Spinal cord (tissue), 10 donors: ENCODE measurements at places on chromosomes 1 and 21. TPM values are rescaled to one million over a fixed set of nuclear protein-coding genes. Genes with fewer than 3 reads are reported as not detected.
A peak's percentile ranks its signal among the peaks of the same experiment; 100 is the strongest.

DNA sequence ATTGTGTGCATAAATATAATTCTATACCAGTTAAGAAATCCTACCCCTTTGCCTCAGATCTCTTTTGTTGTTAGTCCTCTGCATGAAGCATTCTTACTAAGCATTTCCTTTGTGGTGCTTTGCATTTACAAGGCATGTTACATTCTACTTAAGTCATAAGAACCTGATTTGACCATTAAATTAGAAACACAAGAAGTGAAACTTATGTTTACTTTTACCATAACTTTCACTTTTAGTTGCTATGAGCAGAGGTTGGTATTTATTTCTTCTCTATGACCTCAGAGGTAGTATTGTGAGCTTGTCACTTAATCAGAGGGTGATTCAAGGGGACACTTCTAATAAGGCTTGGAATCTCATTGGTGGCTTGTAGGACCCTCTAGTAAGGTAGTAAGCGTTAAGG lies 9.0 kb downstream of the FAM20B start:
- no peak for DNase-seq

DNA sequence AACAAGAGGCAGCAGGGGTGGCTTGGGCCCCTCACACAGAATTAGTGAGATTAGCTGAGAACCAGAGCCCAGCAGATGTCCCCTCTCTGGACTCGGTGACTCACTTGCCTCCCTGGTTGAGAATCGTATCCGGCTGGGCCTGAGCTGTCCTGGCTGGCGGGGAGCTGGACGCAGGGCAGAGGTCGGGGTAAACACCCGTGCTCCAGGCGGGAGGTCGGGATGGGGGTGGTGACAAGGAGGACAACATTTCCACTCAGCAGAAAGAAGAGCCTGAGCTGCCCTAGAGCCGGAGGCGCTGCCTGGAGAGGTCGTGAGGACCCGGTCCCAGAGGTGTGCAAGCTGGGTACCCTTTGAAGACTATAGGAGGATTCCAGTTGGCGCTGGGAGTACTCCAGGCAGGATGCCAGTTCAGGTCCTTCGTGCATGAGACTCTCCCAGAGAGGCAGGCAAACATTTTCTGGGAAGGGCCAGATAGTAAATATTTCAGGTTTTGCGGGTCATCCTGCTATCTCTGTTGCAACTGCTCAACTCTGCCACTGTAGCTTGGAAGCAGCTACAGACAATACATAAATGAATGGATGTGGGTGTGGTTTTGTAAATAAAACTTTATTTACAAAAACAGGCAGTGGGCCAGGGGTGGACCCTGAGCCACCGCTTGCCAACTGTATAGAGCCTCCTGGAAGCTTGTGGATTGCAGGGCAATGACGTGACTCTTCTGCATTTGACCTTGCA lies 116.8 kb upstream of the WNT4 start:
- no peak for DNase-seq

- no peak for DNase-seq
Measured at GRCh38 chr1:208990456-208990855, 593.1 kb upstream of the CAMK1G start.

DNA sequence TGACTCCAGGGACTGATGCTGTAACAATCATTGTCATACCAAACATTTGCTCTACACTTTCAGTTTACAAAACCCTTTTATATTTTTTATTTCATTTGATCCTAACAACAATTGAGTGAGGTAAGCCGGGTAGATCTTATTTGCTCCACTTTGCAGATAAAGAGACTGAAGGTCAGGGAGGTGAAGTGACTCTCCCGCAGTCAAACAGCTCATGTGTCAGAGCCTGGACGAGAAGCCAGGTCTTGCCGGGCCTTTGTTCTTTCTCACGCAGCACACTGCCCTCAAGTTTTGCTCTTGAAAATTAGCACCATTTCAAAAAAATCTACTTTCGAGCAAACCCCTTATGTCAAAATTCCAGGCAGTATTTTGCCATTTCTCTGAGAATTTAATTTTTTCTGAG lies 65.2 kb downstream of the CD247 start:
- no peak for DNase-seq

DNA sequence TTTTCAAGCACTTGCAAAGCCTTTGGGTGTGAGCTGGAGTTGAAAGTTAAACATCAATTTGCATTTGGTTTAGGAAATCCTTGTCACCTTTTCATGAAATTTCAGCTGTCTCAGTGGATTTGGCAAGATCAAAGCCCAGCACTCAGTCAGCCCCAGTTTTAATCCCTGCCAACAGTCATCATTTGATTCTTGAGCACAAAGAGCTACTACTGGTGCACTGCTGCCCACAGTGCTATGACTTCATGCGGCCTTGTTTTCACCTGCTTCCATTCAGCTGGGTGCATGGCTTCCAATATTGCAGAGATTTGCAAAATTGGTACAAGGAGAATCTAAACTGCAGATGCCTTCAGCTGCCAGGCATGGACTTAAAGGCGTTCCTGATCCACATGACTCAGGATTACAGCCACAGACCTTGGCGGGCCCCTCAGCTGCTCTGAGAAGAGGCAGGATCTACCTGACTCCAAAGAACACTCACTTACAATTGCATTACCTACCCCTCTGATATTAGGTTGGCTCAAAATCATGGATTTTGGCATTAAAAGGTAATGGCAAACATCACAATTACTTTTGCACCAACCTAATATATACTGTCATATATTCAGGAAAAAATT lies 259.1 kb downstream of the DSCAM start:
- no peak for DNase-seq

DNA sequence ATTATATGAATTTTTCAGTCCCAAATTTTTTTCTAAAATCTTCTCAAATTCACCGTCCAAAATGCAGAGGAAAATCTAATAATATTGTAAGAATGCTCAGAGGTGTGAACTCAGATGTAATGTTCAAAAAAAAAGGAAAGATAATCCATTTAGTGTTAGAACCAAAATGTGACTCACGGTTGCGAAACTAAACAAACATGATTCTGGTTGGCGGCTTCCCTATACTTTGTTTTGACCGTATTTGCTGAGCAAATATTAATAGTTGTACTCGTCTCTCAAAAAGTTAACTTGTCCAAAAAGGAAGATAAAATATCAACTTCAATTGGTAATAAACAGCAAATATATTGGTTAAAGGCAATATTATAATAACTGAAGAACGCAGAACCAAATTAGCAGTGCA lies 34.4 kb downstream of the ZSWIM5 start:
- no peak for DNase-seq

DNA sequence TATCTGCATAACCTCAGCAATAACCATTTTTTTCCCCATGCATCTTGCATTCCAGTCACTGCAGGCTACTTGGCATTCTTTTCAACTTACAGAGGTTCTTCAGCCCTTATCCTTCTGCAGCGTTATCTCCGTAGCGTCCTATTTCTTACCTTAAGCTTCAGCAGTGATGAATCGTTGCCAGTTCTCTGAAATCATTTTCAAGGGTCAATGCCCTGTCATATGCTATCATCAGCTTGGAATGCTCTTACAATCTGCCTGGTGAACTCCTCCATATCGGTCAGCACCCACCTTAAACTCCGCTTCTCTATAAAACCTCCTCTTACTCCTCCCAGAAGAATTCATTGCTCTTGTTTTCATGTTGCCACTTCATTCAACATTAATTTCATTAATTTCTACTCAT lies 105.1 kb upstream of the DPH5 start:
- peak; percentile 27 for DNase-seq

DNA sequence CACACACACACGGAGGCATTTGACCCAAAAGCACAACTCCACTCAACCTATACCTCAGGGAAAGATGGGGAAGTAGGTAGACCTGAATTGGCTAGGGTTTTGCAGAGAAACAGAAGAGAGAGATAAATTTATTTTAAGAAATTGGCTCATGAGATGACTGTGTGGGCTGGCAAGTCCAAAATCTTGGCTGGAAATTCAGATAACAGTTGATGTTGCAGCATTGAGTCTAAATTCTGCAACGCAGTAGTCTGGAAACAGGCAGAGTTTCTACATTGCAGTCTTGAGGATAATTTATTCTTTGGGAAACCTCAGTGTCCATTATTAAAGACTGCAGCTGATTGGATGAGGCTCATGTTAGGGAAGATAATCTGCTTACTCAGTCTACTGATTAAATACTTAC lies 4.3 kb upstream of the LCE2B start:
- no peak for DNase-seq

- no peak for DNase-seq
Measured at GRCh38 chr1:209685821-209686220, 10.6 kb downstream of the G0S2 start.

- peak; percentile 60 for DNase-seq
Measured at GRCh38 chr1:156689953-156690674, 12.9 kb upstream of the NES start.

GRCh38 chr1:221823149-221823548 lies 81.3 kb upstream of the DUSP10 start:
- DNase-seq, result no peak

PODN gene
- 10.7 TPM for total RNA-seq

ALG14 gene
- total RNA-seq, result 4.0 TPM

LCE1C gene
- total RNA-seq, result not detected

ANGPTL3 gene
- total RNA-seq, result 0.22 TPM

CLDN19 gene
- total RNA-seq, result 17.0 TPM

SHISA4 gene
- 62.3 TPM for total RNA-seq
